ENCODE measurements at places on chromosomes 13 and 19. TPM values are rescaled to one million over a fixed set of nuclear protein-coding genes. Genes with fewer than 3 reads are reported as not detected.

Gene CEACAM7
- polyA plus RNA-seq = not detected

DNA sequence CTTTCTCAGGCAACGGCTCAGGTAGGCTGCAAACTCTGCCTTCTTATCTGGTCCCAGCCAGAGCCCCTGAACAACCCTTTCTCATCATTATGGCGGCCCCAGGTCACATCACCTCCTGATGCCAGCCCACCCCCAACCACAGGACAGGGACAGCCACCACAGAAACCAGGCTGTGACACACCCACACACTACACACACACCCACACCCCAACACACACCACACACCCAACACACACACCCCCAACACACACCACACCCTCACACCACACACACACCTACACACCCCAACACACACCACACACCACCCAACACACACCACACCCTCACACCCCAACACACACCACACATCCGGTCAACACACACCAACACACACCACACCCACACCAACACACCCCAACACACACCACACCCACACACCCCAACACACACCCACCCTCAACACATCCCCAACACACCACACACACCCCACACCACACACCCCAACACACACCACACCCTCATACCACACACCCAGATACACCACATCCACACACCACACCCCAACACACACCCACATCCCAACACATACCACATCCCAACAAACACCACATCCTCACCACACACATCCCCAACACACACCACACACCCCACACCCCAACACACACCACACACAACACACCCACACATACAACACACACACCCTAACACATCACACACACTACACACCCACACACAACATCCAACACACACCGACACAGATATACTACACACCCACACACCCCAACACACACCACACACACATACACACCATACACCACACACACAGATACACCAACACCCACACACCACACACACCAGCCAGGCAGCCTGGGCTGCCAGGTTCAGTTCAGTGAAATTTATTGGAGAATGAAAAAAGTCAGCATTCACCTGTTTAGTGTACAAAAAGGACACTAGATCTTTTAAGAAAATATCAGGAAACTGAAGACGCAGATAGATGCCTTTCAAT, 4.2 kb upstream of the ISYNA1 start:
- DNase-seq = no peak

DNA sequence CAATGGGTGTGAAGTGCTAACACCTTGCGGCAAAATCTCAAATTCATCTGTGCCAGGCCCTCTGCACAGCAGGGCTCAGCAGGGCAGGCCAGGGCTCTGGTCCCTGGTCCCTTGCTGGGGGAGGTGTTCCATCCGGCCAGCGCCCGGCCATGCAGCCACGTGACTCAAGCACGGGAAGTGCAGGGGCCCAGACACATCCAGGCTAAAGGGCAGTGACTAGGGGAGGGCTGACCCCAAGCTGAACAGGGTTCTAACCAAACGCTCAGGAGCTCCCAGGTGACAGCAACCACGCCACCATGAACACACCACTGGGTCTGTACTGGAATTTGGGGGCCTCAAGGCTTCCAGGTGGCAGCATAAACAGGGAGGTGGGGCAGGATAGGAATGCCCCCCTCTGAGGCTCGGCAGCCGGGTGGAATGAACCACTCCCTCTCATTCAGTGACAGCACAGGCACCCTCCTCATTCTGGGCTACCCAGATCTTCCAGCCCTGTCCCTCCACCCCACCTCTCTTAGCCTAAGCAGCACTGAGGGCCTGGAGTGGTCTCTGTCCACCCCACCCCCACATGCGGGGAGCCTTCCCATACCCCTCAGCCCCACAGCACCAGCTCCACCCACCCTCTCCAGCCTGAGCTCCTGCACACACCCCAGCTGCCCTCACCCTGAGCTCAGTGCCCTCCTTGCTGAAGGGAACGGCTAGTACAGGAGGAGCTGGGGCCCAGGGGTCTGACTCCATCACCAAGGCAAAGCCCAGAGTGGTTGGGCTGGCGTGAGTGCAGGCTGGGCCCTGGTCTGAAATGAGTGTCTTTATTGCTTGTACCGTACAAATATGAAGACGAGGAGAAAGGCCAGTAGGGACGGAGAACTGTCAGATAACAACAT, 5.3 kb upstream of the CCNP start:
- DNase-seq = peak; percentile 71

Gene LAMP1
- 160 TPM for polyA plus RNA-seq

DNA sequence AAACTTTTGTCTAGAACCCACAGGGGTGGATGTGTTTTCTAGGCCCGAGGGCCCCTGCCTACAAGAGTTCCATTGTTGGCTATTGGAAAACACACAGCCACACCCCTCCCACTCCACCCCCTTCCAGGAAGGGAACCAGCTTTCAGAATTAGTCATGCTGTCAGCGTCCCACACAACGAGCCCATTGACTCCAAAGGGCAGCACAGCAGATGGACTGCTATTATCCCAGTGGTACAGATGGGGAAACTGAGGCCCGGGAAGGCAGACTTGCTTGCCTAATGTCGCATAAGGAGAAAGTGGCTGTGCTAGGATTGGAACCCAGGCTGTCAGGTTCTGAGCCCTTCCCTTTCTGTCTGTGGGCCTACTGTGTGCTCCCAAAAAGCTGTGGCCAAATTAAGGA, 8.1 kb upstream of the FXYD3 start:
- DNase-seq = no peak

GRCh38 chr19:14363183-14364097, 17.8 kb upstream of the ADGRE5 start:
- DNase-seq = no peak

DNA sequence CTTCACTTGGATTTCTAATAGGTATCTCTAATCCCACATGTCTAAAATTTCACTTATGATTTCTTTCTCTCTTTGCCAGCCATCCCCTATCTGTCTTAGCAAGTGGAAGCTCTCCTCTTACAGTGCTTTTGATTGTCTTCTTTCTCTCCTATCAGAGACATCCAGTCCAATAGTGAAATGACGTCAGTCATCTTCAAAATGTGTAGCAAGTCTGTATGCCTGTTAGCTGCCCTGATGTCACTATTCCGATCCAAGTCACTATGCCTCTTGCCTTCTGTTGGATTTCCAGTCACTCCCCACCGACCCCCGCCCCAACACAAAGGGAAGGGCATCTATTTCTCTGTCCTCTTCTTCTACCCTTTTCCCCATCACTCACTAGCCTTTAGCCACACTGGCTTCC, 96.4 kb downstream of the WASF3 start:
- no peak for DNase-seq

Gene ZNF296
- 0.16 TPM for polyA plus RNA-seq

DNA sequence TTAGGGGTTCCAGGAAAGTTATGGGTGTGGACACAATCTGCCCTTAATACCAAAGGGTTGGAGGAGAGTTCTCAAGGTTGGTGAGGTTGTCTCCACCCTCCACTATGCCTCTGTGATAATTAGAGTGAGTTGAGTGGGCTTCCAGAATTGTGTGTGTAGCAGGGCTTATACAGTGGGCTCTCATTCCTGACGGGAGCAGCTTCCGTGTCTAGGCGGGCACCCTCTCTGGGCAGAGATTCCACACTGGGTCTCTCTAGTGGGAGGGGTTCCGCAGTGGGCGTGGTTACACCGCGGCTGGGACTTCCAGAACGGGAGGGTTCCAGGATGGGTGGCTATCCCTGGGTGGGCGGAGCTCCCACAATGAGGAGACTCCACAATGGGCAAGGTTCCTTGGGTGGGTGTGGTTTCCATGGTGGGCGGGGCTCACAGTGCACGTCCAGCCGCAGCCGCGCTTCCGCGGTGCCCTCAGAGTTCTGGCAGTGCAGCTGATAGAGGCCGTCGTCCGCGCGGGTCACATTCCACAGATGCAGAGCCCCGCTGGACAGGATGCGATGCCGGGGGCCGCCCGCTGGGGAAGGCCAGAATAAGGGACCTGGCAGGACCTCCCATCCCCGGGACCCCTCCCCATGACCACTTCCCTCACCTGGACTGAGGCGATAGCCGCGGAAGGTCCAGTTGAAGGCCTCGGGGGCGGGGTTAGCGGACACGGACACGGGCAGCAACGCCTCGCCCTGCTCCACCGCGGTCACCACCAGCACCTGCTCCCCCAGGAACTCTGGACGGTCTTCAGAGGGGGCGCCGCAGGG, 8.4 kb downstream of the NPHS1 start:
- DNase-seq = no peak

Gene BRSK1
- 0.10 TPM for polyA plus RNA-seq

Gene F7
- 46.6 TPM for polyA plus RNA-seq

- DNase-seq = no peak
Measured at GRCh38 chr13:107375701-107376340, 807.9 kb upstream of the ARGLU1 start.

GRCh38 chr13:102877303-102877702, 31.5 kb downstream of the ERCC5 start:
- DNase-seq = no peak

- DNase-seq = no peak
Measured at GRCh38 chr19:13109361-13110098, 6.9 kb upstream of the LYL1 start.

GRCh38 chr13:80988391-80989151, 647.6 kb upstream of the SPRY2 start:
- DNase-seq = no peak

- no peak for DNase-seq
Measured at GRCh38 chr19:35455616-35456201, 7.7 kb downstream of the FFAR2 start.

Gene KIR2DL3
- polyA plus RNA-seq = 0.03 TPM

Gene CERS1
- polyA plus RNA-seq = not detected

DNA sequence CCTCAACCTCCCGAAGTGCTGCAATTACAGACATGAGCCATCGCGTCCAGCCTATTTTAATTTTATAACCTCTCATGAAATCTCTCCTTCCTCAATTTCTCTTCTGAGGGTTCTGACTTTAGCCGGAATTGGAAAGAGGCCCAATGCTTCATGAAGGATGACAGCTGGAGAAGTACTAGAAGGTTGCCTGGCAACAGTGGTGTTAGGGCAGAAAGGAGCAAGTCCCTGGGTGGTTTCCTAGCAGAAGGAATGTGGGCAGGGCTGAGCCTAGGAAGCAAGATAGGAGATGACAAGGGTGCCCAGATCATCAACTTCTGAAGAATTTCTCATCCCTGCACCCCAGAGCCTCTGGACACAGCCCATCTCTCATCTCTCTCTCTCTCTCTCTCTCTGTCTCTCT, 25.8 kb downstream of the CACNG6 start:
- DNase-seq = no peak

DNA sequence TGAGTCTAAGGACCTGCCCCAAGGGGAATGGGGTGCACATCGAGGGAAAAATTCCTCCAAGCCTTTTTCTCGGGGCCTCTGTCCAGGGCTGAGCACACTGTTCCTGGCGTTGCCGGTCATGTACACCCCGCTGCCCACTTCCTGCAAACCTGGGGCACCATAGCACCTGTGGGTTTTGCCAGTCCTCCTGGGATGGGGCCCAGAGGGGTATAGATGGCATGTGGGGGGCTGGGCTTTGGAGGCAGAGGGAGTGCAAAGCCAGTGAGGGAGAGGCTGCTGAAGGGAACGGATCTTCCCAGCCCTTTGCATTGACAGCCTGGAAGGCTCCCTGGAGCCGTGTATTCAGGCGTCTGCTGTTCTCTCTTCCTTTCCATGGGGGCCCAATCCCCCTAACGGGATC, 187.3 kb downstream of the ZNF536 start:
- DNase-seq = no peak

- no peak for DNase-seq
Measured at GRCh38 chr19:7833225-7834099, 3.4 kb downstream of the EVI5L start.

DNA sequence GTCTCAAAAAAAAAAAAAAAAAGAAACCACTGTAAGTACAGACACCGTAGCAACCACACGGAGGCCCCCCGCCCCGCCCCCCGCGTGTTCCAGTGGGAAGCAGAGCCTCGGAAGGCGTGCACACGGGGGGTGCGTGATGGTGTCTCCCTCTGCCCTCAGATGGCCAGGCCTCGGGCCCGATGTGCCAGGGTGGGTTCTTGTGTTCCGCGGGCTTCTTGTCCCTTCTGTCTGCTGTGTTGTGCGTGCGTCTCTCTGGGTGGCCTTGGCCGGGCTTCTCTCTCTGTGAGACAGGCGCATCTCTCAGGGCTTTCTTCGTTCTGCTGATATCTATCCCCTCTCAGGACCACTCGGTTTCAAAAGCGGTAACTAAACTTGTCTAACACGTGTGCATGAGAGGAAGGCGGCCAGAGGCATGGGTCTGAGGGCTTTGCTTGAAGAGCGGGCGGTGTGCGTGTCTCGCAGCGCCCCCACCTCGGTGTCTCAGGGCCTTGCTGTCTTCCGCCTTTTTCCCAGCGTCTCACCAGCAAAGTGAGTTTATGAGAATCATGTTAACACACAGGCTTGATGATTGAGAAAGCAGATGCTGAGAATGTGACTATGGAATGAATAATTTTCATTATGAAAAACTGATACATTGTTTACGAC, 12.6 kb downstream of the ATP11A start:
- no peak for DNase-seq

DNA sequence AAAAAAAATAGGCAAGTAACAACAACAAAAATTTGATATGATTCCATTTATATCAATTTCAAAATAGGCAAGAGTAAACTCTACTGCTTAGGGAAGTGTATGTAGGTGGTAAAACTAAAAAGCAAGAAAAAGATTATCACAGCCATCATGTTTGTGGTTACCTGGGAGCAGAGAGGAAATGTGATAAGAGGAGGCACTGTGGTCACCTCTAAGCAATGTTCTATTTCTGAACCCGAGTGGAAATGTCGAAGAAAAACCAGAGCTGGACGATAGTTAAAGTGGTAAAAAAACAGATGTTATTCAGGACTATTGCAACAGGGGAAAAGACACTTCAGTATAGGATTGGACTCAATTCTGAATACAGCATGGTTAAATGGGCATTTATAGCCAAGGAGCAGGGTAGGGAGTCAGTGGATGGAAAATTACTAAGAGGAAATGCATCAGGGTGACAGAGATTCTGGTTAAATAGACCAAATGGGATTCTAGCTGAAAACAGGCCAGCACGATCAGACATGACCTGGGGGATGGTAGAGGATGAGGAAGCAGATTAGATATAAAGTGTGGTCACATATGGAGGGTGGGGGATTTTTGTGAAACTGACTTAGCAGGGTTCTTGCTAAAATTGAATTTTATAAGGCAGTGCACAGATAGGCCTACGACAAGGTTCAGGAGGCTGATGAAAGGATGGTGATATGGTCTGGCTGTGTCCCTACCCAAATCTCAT, 6.0 kb upstream of the TEX30 start:
- no peak for DNase-seq
